ENCODE measurements at places on chromosomes 5 and 9. TPM values are rescaled to one million over a fixed set of nuclear protein-coding genes. Genes with fewer than 3 reads are reported as not detected.

IRX4 gene
- total RNA-seq, result not detected

BSPRY gene
- total RNA-seq, result 4.3 TPM

DNA sequence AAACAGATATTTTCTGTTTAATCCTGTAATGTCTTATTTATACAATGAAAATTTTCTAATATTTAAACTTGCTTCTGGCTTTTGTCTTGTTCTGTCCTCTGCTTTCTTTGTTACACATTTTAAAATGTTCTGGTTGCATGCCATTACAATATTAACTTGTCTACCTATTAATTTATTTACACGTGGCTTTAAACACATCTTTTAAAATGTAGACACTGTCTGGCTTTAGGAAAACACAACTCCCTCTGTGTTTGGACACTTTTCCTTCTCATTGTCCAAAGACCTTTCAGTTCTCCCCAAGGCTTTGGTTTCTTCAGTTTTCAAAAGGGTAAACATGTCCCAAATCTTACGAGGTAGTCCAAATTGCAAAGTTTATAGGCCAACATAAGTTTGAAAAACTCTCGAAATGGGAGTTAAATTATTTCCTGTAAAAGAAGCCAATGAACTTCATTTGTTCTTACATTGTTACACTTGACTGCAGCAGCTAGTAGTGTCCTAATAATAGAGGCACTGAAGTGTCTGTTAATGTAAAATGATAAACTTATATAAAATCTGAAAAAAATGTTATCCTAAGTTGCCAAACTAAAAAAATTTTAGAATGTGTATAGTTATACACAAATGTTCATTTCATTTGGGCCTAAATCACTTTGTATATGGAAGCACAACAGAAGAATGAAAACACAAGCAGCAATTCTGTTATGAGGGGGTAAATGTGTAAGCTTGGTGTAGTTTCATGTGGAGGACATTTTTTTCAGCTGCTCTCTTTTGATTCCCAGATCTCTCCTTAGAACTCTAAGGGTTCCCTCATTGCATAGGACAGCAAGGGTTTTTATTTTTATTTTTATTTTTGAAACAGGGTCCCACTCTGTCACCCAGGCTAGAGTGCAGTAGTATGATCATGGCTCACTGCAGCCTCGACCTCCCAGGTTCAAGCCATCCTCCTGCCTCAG lies 53.8 kb downstream of the ALDH1A1 start:
- no peak for DNase-seq

DNA sequence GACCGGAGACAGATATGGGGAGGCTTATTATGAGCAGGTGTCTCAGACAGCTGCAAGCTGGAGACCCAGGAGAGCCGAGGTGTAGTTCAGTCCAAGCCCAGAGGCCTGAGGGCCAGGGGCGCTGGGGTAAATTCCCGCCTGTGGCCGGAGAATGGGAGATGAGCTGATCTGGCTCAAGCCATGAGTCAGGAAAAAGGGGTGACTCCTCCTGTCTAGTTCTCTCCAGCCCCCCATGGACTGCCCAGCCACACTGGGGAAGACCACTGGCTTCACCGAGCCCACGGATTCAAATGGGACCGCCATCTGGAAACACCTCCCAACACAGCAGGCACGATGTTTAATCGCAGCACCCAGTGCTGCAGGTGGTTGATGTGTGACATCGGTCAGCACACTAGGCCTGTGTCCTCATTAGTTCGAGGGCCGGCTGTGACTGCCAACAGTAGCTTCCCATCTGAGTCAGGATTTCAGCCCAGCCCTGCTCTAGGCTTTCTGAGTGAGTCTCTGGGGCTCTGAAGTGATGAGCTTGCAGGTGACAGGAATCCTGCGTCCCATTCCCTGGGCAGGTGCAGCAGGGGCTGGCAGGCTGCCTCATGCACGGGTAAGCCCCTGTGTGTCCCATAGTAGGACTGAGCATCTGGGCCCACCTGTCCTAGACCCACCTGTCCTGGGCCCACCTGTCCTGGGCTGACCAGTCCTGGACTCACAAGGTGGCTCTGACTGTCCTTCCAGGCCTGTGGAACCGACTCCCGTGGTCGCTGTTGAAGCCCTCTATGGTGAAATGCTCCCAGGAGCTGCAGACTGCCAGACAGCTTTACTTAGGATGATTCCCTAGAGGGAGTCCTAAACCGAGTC lies 49.7 kb downstream of the AHRR start:
- DNase-seq, result no peak
